Fibroblast of villous mesenchyme (primary cell): ENCODE measurements at places on chromosomes 5 and 9.

- DNase-seq, result no peak
Measured at GRCh38 chr5:136113606-136114005, 19.0 kb upstream of the SMAD5 start.

- peak; percentile 77 for DNase-seq
Measured at GRCh38 chr9:78118742-78119473, 87.3 kb upstream of the GNAQ start.

GRCh38 chr5:91401175-91401574 is 18.1 kb upstream of the ARRDC3 start:
- DNase-seq, result no peak

- DNase-seq, result no peak
Measured at GRCh38 chr9:107650321-107650720, 160.8 kb upstream of the KLF4 start.

- DNase-seq, result no peak
Measured at GRCh38 chr5:108729242-108729615, 18.5 kb upstream of the FER start.

DNA sequence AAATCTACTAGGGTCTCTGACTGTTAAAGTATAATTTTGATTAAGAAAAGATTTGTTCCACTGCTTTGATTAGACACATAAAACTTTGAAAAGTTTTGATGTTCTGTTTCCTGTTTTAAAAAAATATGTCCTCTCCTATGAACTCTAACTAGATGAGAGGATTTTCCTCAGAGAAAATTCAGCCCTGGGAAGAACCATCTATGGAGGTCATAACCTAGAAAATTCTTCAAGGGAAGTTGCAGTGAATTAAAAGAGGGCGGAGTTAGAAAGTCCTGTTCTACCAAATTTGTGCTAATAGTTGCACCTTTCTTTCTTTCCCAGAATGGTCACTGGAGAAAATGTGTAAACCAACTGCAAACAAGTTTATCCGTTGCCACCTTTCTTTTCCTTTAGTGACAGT is 27.7 kb downstream of the PIK3R1 start:
- DNase-seq, result peak; percentile 56

- peak; percentile 17 for DNase-seq
Measured at GRCh38 chr5:54440456-54440893, 15.0 kb upstream of the HSPB3 start.

GRCh38 chr5:135821802-135822201 is 12.7 kb upstream of the SLC25A48 start:
- no peak for DNase-seq

GRCh38 chr9:94668928-94669729 is 29.8 kb upstream of the FBP1 start:
- DNase-seq, result peak; percentile 93

DNA sequence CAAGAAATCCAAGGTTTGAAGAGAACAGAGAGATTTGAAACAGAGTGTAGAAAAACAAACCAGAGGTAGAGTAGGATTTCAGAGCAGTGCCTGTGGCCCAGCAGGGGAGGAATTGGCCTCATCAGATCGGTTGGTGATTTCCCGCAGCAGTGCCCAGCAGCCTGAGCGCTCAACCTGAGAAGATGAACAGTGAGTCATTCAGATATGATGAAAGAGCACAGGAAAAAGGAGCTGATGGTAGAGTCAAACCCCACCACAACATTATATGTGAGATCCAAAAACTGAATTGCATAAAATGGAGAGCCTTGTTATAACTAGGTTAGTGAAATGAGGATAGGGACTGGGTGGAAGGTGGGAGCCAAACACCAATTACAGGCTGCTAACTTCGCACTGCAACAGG is 248.9 kb downstream of the PIK3R1 start:
- peak; percentile 19 for DNase-seq

DNA sequence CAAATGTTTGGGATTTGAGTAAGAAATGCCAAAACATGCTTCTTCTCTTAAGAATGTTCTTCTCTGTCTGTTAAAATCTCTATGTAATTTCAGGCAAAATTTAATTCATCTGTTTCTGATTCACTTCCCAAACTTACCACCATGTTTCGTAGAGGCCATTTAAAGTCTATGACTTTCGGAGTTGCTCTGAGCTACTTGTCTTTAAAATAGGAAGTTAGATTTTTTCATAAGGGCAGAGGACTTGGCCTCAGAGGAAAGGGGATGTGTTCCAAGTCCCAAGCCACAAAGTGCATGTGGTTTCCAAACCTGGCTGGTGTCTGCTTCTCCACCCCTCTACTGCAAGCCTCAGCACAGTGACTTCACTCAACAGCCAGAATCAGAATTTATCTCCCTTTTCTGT is 111.3 kb upstream of the ADRA1B start:
- DNase-seq, result no peak

GRCh38 chr9:5478206-5478605 is 27.9 kb downstream of the CD274 start:
- no peak for DNase-seq

GRCh38 chr9:16013366-16013765 is 460.5 kb downstream of the CCDC171 start:
- DNase-seq, result no peak

- DNase-seq, result no peak
Measured at GRCh38 chr9:122226142-122226757, 2.5 kb downstream of the LHX6 start.

DNA sequence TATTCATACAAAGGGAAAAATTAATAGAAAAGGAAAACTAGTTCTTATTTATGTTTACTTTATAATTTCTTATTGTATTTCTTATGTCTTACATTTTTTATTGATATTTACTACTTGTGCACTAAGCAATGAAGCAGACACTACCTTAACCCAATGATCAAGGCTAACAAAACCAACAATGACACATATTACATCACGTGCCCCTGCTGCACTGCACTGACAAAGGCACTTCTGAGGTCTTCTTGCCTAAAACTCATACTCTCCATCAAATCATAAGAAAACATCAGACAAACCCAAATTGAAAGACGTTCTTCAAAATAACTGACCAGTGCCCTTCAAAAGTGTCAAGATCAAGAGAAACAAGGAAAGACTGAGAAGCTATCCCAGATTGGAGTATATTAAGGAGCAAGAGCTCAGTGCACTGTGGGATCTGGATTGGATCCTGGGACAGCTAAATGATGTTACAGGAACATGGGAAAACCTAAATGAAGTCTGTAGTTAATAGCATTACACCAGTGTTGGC is 230.9 kb downstream of the AUH start:
- DNase-seq, result no peak

DNA sequence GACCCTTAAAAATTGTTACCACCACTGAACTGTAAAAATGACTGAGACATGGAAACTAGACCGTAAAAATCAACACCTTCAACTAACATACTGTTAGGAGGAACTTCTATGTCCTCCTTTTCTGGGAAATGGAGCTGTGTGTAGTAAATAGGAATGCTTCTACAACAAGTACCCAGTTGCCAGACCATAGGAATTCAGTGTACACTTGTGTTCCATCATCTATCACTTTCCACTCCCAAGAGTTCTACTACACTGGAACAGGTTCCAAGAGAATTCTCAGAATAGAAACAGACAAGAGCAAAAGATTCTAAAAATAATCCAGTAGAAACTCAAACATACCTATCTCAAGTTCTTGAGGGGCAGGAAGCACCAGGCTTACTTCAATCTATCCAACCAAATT is 23.6 kb downstream of the UBAP2 start:
- DNase-seq, result no peak
